ENCODE measurements at places on chromosomes 3 and 15.

DNA sequence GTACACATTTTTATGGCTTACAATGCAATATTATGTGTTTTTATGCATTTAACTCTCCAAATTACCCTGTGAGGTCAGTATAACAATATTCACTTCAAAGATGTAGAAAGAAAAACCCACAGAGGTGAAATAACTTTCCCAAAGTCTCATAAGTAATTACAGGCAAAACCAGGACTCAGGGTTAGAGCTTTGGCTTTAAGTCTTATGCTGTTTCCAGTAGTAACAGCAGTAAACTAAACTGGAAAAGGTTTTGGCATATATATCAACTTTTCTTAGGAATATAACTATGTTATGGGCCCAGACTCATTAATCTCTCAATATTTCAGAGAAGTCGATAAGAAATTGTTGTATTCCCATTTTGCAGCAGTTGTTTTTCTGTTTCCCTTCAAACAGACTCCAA, 206.3 kb upstream of the KCNMB2 start:
- no peak for DNase-seq

- no peak for DNase-seq
Measured at GRCh38 chr3:52454250-52454937, 553 bp upstream of the TNNC1 start.

DNA sequence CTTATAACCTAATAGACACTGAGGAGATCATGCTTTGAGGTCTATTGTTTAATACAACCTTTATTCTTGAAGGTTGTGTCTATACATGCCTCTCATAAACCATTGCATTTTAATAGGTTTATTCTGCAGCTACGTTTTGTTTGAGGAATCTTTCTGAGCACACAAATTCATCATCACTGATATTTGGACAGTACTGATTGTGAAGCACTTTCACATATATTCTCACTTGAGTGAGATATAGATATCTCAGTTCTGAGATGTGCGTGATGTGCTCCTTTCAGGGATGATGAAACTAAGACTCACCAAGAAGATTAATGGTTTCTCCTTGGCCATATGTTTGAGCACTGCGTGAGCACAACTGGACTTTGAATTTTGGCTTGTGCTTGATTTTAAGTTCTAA, 374.4 kb downstream of the LPP start:
- DNase-seq: no peak

- DNase-seq: no peak
Measured at GRCh38 chr3:98612587-98612986, 19.2 kb upstream of the CPOX start.

DNA sequence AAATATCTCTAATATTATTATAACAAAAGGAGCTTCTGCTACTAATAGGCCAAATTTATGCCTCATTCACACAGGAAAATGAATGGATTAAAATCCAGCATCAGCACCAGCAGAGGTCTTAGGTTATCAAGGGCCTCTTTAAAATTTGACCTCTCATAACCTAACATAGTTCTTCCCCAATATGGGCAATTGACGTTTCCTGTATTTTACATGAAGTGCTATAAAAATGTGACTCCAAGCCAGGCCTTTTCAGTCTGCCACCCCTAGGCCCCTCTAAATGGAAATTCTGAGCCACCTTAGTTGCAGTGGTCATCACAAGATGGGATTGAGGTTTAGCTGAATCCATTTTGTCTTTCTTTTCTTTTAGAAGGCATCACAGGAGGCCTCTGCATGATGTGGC, 70.1 kb downstream of the CASR start:
- no peak for DNase-seq

- DNase-seq: no peak
Measured at GRCh38 chr3:73271-73670, 123.3 kb upstream of the CHL1 start.

DNA sequence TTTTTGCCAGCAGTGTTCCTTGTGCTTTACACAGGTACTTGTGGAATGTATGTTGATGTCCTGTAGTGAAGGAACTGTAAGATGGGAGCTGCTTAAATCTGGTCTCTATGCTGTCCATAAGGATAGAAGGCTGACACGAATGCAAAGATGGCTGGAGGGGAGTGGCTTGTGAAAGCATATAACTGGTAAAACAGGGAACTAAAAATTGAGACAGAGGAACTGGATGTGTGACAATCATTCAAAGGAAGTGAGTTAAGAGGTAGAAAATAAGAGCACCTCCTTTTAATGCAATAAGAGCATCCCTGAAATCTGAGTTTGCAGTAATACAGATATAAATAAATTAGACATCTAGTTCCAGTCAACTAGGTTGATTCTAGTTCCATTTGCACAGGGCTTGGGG, 35.2 kb downstream of the RNF13 start:
- no peak for DNase-seq

- DNase-seq: no peak
Measured at GRCh38 chr15:91521996-91522395, 331.5 kb upstream of the SLCO3A1 start.

GRCh38 chr3:142941373-142942123, 21.9 kb downstream of the PAQR9 start:
- DNase-seq: no peak

- no peak for DNase-seq
Measured at GRCh38 chr15:82570721-82571508, 30.7 kb upstream of the RPS17 start.

GRCh38 chr3:127733781-127734180, 61.0 kb downstream of the ABTB1 start:
- DNase-seq: no peak
